ENCODE measurements at places on chromosomes 6 and 20.

GRCh38 chr20:32437391-32438074 is 79.4 kb downstream of the ASXL1 start:
- no peak for DNase-seq

DNA sequence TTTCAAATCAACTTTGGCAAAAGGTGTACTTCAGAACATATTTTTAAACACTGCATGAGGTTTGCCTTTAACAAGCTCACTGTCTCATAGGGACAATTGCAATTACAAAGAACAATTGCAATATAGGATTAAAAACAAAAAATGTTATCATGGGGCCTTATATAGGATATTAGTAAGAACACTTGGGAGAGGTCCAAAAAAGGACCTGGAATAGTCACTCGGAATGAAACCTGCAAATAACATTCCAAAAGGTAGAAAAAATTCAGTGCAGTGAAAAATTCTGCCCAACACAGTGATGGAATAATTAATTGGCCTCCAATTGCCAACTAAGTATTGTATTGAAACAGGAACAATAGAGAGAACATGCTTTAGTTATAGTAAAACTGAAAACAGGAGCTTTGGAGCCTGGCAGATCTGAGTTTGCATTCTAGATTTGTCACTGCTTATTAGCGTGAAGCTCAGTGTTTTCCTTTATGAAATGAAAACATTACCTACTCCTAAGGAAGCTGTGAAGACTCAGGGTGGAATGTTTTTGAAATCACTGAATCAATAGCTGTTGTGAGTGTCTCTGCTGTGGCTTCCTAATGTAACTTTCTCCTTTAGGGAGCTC is 172.6 kb upstream of the BMP5 start:
- no peak for DNase-seq

- DNase-seq, result no peak
These were observed 21.0 kb upstream of the MYT1 start for GRCh38 chr20:64143018-64143801.

DNA sequence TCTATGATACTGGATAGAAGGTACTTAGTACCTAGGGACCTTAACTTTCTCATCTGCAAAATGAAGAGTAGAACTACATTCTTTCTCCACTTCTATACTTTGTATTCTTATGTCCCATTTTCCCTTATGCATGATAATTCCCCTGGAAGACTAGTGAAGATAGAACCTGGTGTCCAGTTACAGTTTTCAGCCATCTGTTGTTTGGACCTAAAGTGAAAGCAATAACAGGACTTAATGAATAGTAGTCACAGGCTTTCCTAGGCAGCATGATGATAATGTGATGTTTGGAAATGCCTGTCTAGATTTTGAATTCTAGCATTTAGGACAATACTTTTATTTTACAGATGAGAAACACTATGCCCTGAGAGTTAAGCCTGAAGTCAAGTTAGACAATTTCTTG is 153.8 kb downstream of the RIMS1 start:
- DNase-seq, result no peak

DNA sequence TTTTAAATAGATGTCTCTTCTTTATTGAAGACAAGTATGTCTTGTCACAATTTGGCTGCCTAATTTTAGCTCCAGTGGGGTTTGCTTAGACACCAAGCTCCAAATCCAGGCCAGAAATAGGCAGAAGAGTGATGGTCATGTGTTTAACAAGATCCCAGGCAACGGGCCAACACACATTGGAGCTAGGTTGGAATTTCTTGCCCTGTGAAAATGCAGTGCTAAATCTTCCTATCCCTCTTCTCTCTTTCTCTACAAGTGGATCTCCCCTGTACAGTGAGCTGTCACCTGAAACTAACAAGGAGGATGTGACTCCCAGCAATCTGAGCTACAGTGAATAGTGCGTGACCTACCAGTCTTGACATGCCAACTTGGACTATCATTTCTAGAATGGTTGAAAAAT is 65.3 kb upstream of the VGLL2 start:
- no peak for DNase-seq

- DNase-seq, result no peak
These were observed 429.1 kb upstream of the CDH4 start for GRCh38 chr20:60822699-60823607.

DNA sequence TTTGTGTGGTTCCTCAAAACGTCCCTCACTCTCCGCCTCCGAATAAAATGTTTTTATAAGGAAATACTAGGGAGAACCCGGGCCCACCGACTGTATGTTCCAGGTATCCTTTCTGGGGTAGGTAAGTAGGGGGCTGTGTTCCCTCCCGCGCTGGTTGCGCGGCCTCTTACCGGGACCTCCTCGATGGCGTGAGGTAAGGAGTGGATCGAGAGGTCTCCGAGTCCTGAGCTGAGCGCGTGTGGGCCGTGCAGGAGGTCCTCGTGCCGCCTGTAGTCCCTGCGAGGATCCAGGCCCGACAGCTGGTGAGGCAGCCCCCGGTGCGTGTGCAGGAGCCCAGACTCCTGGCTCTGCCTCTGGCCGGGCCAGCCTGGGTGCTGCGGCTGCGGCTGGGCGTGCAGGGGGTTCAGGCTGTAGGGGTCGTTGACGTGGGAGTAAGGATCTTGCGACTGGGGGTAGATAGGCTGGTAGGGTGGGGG is 5.1 kb downstream of the TFAP2A start:
- DNase-seq, result no peak

DNA sequence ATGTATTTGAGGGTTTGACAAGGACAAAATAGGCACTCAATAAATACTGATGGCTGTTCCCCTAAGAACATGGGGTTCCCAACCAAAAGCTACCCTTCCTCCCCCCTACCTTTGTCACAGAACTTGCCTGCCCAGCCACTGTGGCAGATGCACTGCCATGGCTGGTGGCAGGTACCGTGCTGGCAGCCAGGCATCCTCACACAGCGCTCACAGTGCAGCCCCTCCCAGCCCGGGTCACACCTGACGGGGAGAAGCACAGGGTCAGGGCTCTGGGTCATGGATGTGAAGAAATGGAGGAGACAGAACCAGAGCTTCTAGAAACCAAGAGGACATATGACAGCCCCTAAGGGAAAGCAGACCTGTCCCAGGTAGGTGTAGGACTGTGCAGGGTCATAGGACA is 2.5 kb downstream of the DLK2 start:
- no peak for DNase-seq

DNA sequence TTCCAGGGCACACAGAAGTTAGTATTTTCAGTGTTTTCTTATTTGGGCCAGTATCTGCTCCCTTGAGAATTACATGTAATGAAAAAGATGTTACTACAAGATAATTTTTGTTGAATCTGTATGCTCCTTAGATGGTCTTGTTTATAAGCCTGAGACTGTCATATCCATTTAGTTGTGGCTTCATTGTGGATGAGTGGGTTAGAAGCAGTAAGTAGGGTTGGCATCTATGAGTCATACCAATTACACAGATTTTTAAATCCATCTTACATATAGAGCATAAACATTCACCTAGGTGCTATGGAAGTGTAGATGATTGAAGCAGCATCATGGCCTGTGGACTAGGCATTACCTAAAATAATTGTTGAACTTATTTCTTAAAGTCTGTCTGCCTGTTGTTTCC is 13.5 kb upstream of the BAG2 start:
- DNase-seq, result no peak

DNA sequence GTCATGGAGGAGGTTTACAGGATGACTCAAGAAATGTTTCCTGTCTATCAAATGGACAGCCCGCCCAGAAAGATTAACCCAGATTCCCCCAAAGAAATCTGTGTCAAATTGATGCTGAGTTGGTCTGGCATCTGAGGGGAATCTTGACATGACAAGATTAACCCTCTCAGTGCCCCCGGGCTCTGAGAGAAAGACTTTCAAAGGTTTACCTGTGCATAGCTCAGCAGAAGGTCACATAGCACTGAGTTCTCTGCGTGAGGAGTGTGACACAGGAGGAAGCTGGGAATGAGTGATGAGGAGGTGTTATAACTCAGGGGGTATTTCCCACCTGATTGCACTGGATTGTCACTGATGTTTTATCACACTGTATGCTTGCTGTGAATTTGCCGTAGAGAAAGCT is 601.2 kb downstream of the DHX35 start:
- no peak for DNase-seq

GRCh38 chr6:39681674-39682121 is 43.5 kb downstream of the KIF6 start:
- no peak for DNase-seq

- DNase-seq, result no peak
These were observed 73.4 kb downstream of the MYB start for GRCh38 chr6:135254471-135254870.

DNA sequence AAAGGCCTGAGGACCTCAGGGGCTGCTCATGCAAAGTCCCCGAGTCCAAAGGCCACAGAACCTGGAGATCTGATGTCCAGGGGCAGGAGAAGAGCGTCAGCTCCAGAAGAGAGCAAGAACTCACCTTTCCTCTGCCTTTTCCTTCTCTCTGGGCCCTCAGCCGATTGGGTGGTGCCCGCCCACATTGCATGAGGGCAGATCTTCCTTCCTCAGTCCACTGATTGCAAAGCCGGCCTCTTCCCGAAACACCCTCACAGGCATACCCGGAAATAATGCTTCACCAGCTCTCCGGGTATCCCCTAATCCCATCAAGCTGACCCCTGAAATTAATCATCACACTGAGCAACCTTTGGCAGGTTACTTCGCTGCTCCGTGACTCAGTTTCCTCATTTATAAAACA is 33.4 kb downstream of the SPDEF start:
- DNase-seq, result no peak

GRCh38 chr6:113805173-113805790 is 51.9 kb upstream of the MARCKS start:
- no peak for DNase-seq

DNA sequence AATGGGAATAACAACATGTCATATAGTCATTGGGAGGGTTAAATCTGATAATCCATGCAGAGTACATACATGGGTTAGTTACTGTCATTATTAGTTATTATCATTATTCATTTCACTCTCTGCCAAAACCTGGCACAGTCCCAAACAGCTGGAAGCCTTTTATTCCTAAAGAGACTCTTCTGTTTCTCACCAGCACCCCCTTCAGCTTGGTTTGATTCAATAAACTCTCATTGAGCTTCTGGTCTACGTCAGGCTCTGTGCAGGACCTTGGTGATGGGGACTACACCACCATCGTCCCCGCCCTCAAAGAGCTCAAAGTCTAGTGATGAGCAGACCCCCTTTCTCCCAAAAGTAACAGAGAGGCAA is 2.3 kb downstream of the KCNK15 start:
- DNase-seq, result no peak

GRCh38 chr6:119541132-119541905 is 191.8 kb upstream of the MAN1A1 start:
- DNase-seq, result no peak

GRCh38 chr6:124203812-124204167 is 400.1 kb downstream of the NKAIN2 start:
- no peak for DNase-seq

DNA sequence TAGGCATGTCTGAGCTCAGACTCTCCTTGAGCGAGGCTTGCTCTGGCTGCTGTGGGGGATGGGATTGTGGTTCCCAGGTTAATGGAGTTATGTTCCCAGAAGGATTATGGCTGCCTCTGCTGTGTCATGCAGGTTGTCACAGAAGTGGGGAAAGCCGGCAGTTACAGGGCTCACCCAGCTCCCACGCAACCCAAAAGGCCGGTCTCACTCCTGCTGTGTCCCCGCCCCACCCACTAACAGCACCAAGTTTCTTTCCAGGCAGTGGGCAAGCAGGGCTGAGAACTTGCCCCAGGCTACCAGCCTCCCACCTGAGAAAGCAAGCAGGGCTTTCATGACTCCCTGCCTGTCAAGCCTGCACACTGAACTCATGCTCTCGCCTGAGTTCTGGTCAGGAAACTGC is 750.5 kb downstream of the FRK start:
- DNase-seq, result no peak

- DNase-seq, result no peak
These were observed 21.7 kb downstream of the VPS52 start for GRCh38 chr6:33249732-33250630.

DNA sequence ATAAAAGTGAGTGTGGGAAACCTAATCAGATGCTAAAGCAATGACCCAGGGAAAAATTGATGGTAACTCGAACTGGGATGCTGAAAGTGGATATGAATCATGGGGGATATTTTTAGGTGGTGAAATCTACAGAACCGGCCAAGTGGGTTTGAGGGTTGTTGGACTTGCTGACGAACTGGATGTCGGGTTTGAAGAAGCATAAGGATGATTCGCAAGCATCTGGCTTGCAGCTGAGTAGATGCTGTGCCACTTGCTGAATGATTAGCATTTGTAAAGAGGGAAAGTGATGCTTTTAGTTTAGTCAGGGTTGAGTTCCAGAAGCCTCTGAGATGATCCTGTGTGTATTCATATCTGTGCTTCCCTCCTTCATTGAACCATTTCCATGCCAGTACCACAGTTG is 54.9 kb downstream of the UBR2 start:
- DNase-seq, result no peak

GRCh38 chr20:36856691-36857635 is 19.0 kb upstream of the TLDC2 start:
- DNase-seq, result no peak

DNA sequence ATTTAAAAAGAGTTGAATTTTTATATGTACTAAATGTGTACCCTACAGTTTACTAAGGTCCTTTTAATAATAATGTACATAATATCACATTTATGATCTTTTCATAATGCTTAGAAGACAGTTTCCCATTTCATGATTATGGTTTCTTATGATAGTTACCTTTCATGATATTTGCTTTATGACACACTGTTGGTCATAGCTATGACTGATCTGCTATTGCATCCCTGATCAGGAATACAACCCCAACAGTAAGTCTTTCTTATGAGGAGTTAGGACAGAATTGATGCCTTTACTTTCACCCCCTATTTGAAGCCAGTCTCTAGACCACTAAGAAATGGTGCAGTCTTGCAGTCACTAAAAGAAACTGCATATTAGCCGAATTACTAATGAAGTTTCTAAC is 31.0 kb downstream of the LCA5 start:
- no peak for DNase-seq

GRCh38 chr20:49112596-49113274 is 66.6 kb downstream of the CSE1L start:
- DNase-seq, result no peak

DNA sequence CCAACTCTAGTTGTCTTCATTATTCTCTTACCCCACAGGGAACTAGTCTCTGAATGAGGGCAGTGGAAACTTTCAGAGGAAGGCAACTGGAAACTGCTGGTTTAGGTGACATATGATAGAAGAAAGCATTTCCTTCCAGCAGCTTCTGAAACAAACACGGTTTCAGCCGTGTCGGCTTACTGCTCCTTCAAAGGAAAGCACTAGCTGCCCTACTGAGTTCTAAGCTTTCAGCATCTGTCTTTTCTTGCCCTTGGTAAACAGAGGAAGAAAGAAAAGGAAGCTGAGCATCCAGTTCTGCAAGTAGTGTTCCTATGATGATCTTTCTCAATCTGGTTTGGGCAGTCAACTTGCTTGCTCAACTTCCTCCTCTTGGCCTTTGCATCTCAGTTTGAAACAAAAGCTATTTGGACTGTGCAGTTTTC is 117.5 kb upstream of the CEP85L start:
- no peak for DNase-seq

GRCh38 chr6:136989571-136990241 is 55.1 kb downstream of the IL20RA start:
- DNase-seq, result no peak

All from stimulated activated naive CD4-positive, alpha-beta T cell treated with Interleukin-2 at 50 U/mL for 16 hours (primary cell).